ENCODE measurements at places on chromosomes 1 and 21.

DNA sequence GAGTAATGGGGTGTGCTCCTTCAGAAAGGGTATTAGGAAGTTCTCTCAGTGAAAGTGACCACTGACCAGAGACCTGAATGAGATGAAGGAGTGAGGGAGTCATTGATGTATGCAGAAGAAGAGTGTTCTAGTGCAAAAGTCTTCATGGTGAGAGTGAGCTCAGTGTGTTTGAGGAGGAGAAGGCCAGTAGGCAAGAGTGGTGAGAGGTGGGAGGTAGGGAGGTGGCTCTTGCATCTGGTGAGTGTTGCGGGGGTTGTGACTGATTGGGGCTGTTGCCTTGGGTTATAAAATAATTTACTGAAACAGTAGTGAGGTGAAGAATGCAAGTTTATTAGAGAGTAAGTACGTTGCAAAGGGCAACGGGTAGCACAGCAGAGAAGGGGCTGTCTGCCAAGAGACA is 26.2 kb downstream of the FMN2 start:
- no peak for DNase-seq

GRCh38 chr1:72780212-72780611 is 497.9 kb upstream of the NEGR1 start:
- DNase-seq = no peak

DNA sequence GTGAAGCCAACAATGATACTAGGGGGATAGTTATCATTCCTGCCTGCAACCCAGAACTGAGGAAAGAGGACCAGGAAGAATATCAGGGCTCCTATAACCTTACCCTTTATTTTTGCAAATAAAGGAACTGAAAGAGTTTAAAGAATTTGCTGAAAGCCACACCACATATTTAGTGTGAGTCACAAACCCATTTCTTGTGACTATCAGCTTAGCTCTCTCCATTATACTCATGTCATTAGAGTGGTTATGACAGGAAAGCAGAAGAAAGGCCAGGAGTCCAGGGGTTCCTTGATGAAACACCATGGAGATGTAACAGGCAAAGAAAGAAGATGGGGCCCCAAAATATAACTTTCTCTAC is 141.1 kb upstream of the SAMSN1 start:
- DNase-seq = no peak

DNA sequence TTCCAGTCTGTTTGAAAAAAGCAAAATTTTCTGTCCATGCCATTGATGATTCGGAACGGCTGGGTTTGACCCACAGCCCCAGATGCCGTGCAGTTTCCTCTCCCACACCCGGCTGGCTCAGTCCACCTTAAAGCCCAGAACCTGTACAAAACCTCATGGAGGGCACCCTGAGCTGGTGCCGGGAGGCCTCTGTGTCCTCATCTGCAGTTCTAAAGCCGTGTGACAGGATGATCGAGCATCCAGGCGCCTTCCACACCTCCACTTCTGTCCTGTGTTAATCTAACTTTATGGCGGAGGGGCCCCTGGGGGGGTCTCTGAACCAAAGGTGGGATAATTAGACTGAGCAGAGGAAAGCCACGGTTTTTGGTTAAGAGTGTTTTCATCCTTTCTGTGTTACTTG is 49.6 kb downstream of the SLC37A1 start:
- no peak for DNase-seq
